ENCODE measurements at places on chromosomes 6 and 20.

DNA sequence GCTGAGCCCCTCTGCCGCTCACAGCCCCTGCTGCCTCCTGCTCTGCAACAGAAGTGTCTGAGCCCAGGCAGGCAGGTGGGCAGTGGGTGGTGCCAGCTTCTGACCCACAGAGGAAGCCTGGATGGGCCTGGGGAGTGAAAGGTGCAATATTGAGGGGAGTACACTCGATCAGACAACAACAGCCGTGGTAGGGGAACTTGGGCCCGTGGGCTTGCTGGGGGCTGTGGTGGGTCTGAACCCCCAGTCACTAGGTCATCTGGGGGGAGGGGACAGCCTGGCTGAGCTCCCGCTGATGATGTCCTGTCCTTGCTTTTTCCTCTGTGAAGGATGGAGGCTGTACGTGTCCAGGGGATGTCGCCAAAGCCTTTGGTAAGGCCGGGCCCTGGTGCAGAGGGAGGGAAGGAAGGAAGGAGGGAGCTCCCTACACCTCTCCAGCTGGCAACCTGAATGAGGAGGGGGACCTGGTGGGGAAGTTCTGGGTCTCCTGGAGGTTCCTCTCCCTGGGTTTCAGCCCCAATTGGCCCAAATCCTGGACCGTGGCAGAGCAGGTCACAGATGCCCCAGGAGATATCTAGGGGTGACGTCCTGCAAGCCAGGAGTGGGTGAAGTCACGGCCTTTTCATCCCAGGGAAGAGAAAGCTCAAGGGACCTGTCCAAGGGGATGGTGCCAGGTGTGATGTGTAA is 47.2 kb downstream of the GMPR start:
- DNase-seq: no peak

DNA sequence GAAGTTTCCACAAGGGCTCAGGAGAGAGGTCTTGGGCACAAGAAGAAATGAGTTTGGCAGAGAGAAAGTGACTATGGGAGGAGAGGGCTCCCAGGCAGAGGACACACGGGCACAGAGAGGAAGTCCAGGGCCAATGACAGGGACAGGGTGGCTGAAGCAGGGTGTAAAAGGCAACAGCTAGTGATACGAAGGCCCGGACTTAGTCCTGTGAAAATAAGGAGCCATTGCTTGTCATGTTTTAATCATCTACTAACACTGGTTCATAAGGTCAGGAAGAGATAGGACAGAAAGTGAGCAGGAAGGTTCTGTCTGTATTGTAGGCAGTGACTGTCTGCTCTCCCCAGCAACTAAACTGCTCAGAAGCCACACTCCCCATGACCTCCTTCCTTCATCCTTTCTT is 204.7 kb upstream of the SHLD1 start:
- DNase-seq: no peak

- DNase-seq: no peak
These were observed 336.7 kb downstream of the DHX35 start for GRCh38 chr20:39298571-39299506.

- no peak for DNase-seq
These were observed 3.9 kb downstream of the DOK5 start for GRCh38 chr20:54479138-54479906.

DNA sequence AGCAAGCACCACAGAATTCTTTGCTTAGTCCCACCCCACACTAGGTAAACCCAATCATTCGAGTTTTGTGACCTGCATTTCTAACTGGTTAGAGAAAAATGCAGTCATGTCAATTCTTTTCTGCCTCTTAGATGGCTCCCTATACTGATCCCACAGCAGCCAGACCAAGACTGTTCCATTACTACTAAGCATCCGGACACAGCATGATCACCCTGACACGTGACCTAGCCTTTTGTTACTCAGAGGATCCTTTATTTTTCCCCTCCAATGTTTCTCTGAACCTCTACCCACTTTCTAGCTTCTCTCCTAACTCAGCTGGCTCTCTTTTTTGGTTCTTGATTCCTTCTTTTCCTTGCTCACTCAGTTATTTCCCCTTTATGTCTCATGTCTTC is 87.9 kb downstream of the PDE10A start:
- no peak for DNase-seq

GRCh38 chr6:101730954-101731353 is 337.4 kb downstream of the GRIK2 start:
- no peak for DNase-seq

DNA sequence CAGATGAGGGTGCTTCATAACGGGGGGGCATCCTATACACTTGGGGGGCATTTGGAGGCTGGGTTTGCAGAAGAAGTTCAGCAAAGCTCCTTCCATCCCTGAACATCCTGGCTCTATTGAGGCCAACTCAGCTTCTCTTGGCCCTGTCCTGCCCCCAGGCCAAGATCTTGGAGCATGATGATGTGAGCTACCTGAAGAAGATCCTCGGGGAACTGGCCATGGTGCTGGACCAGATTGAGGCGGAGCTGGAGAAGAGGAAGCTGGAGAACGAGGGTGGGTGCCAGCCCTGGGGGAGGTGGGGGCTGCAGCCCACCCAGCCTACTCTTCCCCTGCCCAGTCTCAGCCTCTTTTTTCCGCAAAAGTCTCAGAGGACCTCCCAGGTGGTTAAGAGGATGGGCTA is 17.2 kb downstream of the GDAP1L1 start:
- no peak for DNase-seq

GRCh38 chr20:13816757-13817156 is 31.9 kb downstream of the NDUFAF5 start:
- DNase-seq: no peak

- no peak for DNase-seq
These were observed 67.8 kb downstream of the RNF182 start for GRCh38 chr6:13992417-13993055.

DNA sequence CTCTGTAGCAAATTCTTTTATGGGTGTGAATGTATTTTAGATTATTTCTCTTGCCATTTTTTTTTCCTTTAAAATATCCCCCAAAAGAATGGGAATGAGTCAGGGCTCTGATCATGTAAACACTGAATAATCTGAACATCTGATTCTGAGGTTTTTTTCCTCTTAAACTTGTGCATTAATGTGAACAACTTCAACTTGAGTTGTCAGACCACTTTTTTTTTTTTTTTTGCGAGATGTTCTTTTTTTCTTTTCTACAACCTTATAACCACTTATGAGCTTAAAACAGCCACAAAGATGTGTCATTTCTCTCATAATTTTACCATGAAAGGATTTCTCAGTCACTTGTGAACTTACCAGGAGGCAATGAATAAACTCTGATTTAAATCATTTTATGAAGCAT is 85.3 kb downstream of the TBC1D7 start:
- DNase-seq: no peak

GRCh38 chr20:45963059-45964005 is 8.7 kb downstream of the ZNF335 start:
- no peak for DNase-seq

- no peak for DNase-seq
These were observed 2.1 kb downstream of the FAM110A start for GRCh38 chr20:835608-836045.

- no peak for DNase-seq
These were observed 1.2 kb upstream of the RIPOR3 start for GRCh38 chr20:50692552-50692933.

DNA sequence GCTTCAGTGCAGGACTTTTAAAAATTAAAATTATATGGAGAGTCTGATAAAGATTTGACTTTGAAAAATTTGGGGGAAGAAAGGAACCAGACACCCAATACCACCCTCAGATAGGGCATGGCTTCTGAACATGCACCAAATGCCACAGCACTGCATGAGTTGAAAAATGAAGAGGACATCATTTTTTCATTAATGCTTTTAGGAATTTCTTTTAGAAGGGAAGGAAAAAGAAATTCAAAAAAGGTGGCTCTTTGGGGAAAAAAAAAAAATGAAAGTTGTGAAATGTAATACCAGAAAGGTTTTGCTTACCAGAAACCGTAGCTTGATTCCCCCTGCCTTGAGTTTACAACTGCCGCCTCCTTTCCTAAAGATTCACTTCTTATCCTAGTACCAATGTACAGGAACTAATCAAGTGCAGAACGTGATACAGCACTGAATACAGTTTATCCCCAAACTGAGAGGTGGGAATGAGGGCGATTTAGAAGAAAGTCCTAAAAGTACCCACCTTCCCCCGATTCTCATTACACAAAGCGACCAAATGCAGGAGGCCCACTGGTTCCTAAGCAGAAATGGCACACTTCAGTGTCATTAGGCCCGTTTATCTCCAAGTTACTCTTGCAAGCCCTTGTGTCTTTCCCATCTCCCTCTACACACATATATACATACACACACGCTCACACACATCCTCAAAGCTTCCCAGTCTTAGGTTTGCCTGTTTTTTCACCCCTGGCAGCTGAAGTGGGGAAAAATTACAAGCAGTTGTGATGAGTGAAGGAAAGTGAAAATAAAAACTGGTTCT is 2.8 kb downstream of the PPP1R10 start:
- no peak for DNase-seq

DNA sequence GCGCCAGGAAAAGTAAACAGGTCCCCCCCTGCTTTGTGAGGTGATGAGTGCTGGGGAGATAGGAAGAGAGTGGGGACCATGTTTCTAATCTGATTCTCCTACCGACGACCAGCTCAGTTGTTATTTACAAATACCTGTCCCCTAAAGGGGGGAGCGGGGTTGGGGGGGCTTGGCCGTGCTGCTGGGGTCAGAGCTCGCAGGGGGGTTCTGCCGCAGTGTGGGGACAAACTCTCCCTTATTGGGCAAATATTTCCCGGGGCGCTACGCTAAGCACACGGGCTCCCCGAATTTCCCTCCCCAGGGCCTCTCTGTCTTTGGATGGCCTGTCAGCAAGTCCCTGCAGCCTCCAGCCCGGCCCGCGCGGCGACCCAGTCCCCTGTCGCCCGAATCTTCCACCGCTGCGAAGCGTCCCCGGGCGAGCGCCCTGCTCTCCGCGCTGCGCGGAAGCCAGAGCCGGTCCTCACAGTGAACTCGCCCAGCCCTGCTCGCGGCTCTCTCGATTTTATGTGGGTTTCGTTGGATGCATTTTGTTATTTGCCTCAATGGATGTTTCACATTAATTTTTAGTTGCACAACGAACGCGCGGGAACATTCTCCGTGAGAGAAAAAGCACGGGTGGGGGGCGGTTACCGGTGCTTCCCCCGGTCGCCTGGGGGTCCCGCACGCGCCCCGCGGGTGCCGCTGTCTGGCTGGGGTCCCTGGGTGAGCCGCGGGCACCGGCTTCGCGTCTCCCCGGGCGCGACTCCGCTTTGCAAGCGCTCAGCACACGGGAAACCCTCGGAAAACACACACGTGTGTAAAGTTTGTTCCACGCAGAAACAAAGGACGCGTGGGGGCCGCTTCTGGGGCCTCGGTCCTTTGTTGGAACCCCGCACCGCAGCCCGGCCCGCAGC is 1.5 kb upstream of the STX16 start:
- peak; percentile 36 for DNase-seq

DNA sequence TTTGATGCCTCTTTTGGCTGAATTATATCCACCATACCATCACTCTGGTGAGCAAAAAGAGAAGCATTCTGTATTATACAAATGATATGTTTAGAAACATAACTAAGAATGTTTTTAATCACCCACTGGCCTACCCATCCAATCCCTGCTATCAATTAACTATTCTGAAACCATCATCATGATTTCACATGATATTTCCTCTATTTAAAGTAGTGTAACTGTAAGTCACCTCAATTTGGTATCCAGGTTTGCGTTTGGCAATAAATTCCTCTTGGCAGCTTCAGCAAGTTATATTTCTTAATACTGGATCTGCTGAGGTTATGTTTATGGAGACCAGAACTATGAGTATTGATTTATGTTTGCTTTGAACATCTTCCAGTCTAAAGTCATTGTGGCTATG is 332.1 kb downstream of the UTRN start:
- DNase-seq: no peak
